NCI-H524 treated with DMSO at 0.1 percent for 48 hours (cell line): ENCODE measurements at places on chromosomes 7 and 10.

GRCh38 chr7:22176791-22177412 is 180.1 kb downstream of the RAPGEF5 start:
- DNase-seq, result no peak

DNA sequence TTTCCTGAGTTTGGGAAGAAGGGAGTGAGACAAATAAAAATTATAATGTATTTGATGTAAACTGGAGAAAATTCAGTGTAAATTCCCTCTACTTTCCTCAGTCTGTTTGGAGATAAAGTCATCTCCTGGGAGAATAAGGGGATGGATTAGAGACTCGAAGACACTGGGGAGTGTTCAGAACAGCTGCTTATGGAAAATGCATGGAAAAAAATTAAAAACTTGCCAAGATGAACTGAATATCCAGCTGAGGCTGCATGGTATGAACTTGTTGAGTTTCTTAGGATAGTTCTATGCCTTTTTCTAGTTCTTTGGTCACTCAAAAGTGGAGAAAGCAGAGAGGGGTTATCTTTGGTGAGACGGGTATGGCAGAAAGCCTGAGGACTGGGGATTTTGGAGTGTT is 210.5 kb downstream of the BICC1 start:
- no peak for DNase-seq

GRCh38 chr10:132575320-132576201 is 38.0 kb downstream of the INPP5A start:
- no peak for DNase-seq

GRCh38 chr10:60299961-60300883 is 89.5 kb downstream of the ANK3 start:
- no peak for DNase-seq
